ENCODE measurements at places on chromosomes 2 and 18.

GRCh38 chr2:32838418-32838817 is 108.3 kb upstream of the LTBP1 start:
- DNase-seq: no peak

- DNase-seq: no peak
These were observed 160.3 kb downstream of the L3MBTL4 start for GRCh38 chr18:6254456-6254855.

DNA sequence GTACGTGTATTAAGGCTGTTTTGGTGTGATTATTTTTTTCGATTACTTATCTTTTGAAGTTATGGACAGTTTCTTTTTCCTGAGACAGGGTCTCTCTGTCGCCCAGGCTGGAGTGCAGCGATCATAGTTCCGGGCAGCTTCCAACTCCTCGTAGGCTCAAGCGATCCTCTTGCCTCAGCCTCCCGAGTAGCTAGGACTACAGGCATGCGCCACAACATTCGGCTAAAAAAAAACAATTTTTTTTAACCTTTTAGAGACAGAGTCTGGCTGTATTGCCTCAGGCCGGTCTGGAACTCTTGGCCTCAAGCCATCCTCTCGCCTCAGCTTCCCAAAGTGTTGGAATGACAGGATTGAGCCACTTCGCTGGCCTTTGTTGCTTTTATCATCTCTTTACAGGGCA is 945 bp downstream of the HAT1 start:
- no peak for DNase-seq

GRCh38 chr2:2699121-2699505 is 368.0 kb upstream of the MYT1L start:
- DNase-seq: no peak

GRCh38 chr2:164178835-164179465 is 442.3 kb downstream of the GRB14 start:
- no peak for DNase-seq

DNA sequence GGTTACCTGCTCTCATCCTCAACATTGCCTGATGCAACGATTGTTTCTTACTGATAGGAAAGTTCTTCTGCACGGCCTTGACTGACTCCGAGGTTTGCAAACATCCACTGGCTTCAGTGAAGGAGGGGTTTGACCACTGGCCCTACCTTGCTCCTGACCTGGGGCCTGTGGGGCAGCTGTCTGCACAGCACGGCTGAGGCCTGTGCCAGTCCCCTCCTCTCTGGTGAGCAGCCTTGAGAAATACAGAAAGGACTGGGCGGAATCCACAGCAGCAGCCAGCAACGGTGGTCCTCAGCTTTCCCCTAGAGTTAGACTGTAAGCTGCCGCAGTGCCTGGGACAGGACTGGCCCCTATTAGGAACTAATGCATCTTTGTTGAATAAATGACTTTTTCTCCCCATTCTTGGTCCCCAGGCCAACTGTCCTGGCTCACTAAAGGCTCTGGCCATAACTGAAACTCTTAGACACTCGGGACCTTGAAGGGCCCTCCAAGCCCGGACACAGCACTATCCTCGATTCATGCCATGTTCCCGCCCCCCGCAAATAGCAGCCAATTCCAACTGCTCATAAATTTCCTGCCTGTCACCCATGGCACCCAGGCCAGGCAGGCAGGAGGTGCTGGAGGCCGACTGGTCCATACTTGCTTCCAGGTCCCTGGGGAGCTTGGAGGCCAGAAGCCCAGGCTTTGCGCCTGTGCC is 26.7 kb downstream of the ATOH8 start:
- DNase-seq: no peak

DNA sequence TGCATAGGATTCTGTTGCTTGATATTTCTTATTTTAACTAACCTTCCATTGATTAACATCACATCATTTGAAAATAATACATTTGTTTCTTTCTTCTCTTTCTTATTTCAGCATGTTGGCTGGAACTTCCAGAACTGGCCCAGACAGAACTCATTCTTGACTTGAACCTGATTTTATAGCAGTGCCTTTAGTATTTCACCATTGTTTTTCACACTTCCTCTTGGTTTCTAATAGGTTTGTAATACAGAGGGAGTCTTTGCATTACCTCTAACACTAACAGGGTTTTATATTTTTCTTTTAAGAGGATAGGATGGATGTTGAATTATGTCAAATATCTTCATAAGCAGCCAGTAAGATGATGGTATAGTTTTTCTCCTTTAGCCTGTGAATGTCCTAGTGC is 39.2 kb downstream of the SEMA4F start:
- DNase-seq: no peak

GRCh38 chr2:165390875-165391274 is 78.6 kb upstream of the CSRNP3 start:
- DNase-seq: no peak

GRCh38 chr18:68219274-68219673 is 495.6 kb downstream of the TMX3 start:
- DNase-seq: no peak

DNA sequence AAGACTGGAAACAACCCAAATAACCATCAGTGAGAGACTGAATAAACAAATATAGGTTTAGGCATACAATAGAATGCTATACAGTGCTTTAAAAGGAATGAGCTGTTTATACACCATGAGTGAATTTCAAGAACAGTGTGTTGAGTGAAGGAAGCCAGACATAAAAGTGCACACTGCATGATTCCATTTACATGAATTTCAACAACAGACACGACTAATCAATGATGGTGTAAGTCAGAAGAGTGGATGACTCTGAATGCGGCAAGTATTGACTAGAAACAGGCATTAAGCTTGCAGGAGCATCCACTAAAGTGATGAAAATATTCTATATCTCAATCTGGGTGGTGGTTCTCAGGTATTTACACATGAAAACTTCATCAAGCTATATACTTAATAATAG is 142.7 kb upstream of the SLC39A10 start:
- DNase-seq: no peak

DNA sequence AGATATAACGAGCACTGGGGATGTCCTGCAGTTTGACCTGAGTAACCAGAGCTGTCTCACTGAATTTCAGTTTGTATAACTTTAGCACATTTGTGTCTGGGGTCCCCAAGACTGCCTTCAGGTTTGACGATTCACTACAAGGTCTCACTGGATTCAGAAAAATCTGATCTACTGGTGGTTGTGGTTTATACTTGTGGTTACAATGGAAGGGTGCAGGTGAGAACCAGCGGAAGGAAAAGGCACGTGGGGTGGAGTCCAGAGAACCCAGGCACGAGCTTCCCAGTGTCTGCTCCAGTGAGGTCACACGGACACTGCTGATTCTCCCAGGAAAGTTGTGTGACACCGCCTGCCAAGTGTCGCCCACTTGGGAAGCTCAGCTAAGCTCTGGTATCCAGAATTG is 126.0 kb downstream of the ZNF236 start:
- no peak for DNase-seq

GRCh38 chr2:62489162-62489561 is 16.8 kb downstream of the TMEM17 start:
- DNase-seq: no peak

DNA sequence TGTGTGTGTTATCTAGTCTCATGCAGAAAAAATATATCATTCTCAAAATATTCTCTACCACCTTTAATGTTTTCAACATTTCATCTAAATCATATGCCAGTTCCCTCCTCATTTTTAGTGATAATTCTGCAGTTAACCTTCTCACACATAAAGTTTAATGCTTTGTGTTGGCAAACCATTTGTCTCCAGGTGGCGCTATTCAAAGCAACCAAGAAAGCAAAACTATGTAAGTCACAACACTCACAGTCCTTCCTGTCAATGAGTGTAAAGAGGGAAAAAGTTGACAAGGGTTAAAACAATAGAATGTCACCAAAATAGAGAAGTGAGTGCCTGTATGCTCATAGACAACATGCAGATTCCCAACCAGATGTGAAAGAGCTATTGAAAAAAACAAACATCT is 961.6 kb upstream of the LRRTM1 start:
- no peak for DNase-seq

GRCh38 chr2:63658176-63658968 is 69.6 kb downstream of the MDH1 start:
- no peak for DNase-seq

DNA sequence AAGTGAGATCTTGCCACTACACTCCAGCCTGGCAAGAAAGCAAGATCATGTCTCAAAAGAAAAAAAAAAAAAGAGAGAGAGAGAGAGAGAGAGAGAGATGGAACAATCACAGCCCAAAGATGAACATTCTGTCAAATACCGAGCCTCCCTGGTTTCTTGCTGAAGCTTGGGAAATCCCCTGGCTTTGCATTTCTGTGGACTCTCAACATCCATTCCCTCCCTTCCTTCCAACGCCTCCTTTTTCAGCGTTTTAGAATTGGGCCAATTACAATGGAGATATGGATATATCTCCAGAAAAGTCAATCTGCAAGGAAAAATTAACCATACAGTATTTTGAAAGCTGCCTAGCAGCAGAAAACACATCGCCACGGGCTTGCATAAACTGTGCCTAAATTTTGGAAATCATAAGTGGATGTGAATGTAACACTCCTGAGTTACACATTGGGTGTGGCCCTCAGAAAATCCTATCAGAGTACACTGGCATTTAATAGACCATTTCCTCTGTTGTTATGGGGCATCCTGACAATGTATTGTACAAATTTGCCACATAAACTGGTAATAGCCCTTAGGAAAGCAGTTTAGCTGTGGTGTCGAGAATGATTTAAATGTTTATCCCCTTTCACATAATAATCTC is 67.2 kb upstream of the PHLPP1 start:
- DNase-seq: no peak

DNA sequence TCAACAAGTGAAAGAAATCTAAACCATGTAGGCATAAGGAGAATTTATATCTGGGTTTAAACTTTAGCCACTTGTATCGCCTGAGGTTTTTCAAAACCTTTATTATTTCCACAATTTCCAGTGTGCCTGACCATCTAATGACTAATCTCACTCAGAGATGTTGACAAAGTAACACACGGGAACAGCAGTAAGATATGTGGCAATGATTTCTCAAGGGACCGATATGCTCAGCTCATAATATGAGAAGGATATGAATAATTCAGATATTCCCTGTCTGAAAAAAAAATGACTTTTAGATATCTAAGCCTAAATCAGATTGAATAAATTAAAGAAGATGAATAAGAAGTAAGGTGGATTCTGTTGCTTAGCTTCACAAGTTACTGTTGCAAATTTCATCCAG is 43.5 kb downstream of the TMEM163 start:
- DNase-seq: no peak

GRCh38 chr18:57819671-57820460 is 16.8 kb upstream of the ATP8B1 start:
- no peak for DNase-seq

DNA sequence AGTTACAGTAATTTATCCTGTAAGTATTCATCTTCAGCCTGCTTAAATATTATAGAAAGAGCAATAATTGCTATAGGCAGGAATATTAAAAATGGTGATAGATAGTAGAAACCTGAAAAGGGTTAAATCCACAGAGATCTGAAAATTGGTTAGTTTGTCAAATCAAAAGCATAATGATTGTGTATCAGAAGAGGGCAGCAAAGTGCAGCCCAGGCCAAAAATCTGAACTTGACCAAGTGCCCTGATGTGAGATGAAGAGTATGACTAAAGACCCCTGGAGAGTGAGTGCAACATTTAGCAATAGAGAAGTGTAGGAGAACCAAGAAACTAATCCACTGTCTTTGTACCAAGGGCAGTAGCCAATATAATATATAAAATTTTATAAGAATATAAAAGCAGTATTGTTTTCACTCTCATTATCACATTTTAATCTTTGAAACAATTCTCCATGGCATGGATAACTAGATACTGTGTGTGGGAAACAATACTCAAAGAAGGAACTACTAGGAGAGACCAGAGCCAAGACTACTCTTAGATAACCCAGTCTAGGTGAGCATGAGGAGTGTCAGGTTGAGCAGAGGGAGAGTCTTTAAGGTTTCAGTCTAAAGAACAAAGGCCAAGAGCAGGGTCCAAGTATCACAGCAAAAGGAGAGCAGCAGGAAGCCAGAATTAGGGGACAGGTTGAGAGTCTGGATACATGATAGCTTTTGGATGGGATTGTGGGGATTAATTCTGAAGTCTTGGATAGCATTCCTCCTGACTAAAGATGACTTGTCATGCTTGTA is 148.7 kb downstream of the CALCRL start:
- DNase-seq: no peak

- no peak for DNase-seq
These were observed 13.3 kb downstream of the EIF2AK3 start for GRCh38 chr2:88613921-88614320.
